ENCODE measurements at places on chromosomes 16 and 17. TPM values are rescaled to one million over a fixed set of nuclear protein-coding genes. Genes with fewer than 3 reads are reported as not detected.

- H3K27me3 ChIP-seq = peaks cover 39% of the 10 kb centered on the region
- no peak overlapping the region for H3K27ac ChIP-seq
- peaks cover 19% of the 10 kb centered on the region for H3K4me1 ChIP-seq
- H3K4me3 ChIP-seq = no peak overlapping the region
Observed at GRCh38 chr16:31333686-31334649, 21.0 kb upstream of the ITGAX start.

Gene TP53TG3
- not detected for total RNA-seq

Gene TP53TG3F
- total RNA-seq = not detected

DNA sequence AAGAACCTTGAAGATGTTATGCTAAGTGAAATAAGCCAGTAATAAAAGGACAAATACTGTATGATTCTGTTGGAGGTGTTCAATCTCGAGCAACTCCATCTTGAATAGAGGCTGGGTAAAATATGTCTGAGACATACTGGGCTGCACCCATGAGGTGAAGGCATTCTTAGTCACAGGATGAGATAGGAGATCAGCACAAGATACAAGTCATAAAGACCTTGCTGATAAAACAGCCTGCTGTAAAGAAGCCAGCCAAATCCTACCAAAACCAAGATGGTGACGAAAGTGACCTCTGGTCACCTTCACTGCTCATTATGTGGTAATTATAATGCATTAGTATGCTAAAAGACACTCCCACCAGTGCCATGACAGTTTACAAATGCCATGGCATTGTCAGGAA lies 98.1 kb downstream of the RGS9 start:
- H3K36me3 ChIP-seq = no peaks in the 10 kb centered on the region
- no peak for DNase-seq
- no peak overlapping the region for H3K4me3 ChIP-seq
- H3K4me1 ChIP-seq = peaks cover 6% of the 10 kb centered on the region

All from suprapubic skin (tissue), 4 donors.